ENCODE measurements at places on chromosomes 16 and 17.

- no peak for DNase-seq
These were observed 51.1 kb downstream of the USP43 start for GRCh38 chr17:9696279-9697044.

GRCh38 chr17:19747829-19748806 is at the start of gene ALDH3A1:
Gene ALDH3A1, minus strand, starts transcription at chr17:19748298. Its CDS starts 3,169 bp downstream, at chr17:19745129.
- DNase-seq: no peak

DNA sequence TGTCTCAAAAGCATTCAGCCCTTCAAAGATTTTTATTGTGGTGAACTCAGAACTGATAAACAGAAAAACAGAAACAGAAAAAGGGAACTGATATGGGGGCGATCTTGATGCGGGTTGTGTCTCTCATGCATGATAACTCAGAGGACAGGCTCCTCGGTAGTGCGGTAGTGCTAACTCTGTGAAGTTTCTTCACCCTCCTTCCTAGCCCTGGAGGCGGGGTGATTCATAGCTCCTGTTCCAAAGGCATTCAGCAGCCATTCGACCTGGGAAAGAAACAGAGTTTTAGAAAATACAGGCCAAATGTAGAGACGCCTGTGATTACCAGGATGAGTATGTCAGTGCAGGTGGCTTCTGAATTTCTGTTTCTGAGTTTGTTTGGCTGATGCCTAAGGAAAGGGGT is 5.5 kb upstream of the MAF start:
- no peak for DNase-seq

DNA sequence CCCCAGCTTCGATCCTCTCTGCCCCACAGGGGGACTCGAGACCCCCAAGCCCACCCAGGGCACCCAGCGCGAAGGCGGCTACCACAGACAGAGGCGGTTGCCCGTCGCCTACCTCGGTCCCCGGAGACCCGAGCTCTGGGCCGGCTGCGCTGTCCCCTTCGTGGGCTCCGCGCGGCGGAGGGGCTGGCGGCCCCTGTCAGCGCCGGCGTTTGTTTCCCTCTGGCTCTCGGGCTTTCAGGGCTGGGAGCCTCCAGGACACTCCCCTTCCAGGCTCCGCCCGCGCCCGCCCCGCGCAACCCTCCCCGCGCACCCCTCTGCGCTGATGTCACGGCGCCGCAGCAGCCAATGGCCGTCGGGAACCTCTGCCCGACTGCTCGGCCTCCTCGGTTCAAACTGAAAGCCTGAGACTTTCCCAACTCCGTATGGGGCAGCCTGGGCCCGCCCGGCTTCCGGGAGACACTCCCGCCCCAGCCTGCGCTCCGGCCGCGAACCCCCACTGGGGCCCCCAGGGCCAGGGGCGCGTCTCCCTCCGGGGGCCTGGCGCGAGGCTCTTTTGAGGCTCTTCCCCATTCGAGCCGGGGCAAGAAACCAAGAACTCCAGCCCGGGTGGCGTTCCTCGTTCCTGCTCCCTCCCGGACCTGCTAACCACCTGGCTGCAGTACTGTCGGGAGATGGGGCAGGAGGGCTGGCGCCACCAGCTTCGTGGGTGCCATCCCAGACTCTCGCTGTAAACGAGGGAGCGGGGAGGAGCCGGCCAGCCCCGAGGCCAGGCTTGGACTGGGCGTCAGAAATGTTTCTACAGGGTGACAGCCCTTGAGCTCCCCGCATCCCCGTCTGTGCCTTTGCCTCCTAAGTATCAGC is at the start of gene CDC42EP4:
CDC42EP4 (minus strand) TSS at position 221 of the 861 bp plus-strand sequence. CDS start 25,501 bp downstream, outside the sequence.
- peak; percentile 74 for DNase-seq

DNA sequence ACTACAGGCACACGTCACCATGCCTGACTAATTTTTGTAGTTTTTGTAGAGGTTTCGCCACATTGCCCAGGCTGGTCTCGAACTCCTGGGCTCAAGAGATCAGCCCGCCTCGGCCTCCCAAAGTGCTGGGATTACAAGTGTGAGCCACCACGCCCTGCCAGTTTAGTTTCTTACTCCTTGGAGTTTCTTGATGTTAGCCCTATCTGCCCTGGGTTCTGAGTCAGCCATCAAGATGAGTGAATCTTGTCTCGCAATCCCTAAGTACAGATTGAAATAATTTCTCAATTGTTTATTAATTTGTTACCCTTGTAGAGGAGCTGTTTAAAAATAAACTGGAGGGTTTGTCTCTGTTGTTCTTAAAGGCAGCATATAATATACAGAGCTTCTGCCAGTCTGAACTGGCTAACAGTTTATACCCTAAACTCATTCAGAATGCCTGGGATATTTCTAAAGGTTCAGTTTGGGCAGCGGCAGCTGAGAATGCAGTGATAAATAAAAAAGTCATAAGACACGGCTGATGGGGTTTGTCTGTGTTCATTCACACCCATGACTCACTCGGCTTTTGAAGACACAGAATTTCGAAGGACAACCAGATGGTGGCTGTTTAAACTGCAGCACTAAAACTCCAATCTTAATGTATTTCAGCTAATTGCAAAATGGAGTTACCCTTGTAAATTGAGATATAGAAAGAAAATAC is 39.6 kb downstream of the GPRC5B start:
- DNase-seq: no peak

DNA sequence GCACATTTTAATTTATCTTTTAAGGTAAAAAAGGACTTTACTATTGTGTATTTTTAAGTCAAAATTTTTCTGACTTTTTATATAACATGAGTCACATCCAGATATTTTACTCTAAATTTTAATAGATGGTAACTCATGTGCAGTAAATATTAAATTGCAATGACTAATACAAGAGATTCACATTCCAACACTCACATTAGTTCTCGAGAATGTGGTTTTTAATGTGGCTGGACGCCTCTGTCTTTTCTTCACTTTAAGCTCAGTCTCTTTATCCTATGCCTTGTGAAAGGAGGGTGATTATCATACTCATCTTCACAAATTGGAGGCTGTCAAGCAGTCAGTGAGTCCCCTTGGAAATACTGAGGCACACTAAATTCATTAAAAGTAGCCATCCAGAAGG is 315.6 kb downstream of the HS3ST3B1 start:
- no peak for DNase-seq

DNA sequence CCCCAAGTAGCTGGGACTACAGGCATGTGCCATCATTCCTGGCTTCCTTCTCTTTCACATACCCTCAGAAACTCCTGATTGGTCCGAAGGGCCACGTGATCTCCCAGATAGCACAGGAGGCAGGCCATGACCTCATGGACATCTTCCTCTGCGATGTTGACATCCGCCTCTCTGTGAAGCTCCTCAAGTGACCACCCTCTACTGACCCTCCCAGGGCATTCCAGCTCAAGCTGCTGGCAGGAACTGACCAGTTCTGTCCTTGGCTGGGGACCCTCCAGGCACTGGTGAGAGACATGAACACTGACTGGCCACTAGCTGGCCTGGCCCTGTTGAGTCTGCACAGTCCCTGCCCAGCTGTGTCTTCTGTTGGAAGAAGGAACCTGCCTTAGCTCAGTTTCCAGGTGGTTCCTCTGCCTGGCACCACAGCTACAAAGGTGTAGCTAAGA is 5.6 kb downstream of the ERAL1 start:
- DNase-seq: no peak

DNA sequence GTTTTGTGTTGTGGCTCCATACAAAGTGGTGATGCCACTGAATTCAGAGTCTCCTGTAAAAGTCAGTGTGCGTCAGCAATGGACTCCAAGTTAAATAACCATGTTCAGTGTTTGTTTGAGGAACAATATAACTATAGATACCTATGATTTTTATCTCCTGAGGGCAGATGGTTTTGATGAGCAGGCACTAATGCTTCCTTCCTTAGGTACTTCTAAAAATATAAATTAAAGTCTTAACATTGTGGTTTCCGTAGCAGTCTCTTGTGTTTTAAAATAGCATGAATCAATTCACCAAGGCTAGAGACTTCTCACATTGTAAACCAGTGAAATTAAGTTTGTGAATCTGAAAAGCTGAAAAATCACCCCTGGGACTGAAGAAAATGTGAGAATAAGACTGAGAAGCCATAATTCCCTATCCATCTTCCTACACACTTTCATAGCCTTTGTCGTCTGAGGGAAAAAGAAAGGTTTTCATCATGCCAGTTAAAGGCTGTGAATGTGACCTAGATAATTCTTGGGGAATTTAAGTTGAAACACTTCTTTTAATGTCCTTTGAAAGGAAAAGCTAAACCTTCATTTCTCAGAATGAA is 1502.9 kb downstream of the CDH11 start:
- no peak for DNase-seq

GRCh38 chr16:17155485-17155884 is 315.3 kb downstream of the XYLT1 start:
- no peak for DNase-seq

- DNase-seq: no peak
These were observed 22.7 kb downstream of the GINS3 start for GRCh38 chr16:58415003-58415402.

- no peak for DNase-seq
These were observed 12.2 kb upstream of the CLDN9 start for GRCh38 chr16:3000540-3000939.

Measured in CD4-positive, alpha-beta T cell treated with Interleukin-4 for 4 hours (primary cell).